ENCODE measurements at places on chromosomes 5 and 9.

DNA sequence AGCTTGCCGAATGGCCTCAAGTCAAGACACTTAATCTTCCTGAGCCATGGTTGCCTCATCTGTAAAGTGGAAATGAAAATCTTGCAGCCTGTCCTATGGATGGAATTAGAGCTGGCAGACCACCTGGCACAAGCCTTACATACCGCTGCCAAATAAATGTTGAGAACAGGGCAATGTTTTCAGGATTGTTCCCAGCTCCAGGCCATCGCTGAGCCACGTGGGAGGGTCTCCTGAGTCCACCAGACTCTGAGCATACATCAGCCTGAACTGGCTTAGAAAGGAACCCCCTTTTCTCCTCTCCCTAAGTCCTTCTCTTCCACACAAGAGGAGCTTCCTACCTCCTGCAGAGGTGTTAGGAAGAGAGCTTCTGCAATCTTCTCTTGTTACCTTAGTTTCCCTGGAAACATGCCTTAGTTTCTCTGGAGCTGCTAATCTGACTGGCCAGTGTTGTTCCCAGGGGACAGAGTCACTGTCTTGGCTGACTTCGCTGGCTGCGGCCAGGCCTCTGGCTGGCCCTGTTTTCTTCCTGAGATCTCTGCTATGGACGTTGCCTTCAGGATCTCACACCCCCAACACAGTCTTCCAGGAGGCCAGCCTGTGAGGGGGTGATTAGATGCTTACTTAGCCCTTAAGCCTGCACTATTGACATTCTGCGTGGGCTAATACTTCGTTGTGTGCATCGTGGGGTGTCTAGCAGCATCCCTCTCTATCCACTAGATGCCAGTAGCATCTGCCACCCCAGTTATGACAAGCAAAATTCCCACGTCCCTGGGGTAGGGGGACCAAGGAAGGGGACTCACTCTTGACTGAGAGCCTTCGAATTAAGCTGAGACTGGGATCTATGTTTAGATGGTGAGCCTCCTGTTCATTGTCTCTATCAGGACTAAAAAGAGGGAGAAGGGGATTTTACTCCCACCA lies 62.2 kb downstream of the BOD1 start:
- DNase-seq = no peak

DNA sequence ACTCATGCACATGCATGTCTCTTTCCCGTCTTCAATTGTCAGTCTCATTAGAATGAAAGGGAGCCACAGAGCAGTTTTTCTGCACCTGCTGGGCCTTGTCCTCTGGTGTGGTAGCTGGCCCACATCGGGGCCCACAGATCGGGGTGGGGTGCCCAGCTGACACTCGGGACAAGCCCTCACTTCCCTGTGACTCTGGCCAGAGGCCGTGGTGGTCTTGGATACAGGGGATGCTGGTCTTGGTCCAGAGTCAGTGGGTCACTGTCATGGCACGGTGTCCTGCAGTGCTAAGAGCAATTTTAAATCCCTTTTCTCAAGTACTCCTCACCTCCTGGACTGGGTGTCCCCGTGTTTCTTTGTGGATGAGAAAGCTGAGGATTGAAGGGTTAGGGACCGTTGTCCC lies 193.2 kb downstream of the CACNA1B start:
- DNase-seq = no peak

GRCh38 chr5:12661617-12662370 lies 757.5 kb upstream of the CTNND2 start:
- DNase-seq = no peak

DNA sequence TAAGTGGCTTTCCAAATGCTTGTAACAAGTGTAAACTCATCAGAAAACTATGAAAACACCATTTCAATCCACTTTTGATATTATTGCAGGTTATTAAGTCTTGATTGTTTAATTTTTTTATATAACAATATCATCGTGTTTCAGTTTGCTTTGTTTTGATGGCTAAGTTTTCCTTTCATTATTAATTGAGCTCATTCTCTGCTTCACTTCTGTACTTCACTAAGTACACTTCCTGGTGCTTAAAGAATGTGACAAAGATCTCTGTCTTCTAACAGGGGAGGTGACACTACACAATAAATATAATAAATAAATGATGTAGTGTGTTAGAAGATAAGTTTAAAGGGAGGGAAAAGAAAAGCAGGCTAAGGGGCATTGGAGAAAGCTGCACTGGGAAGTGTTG lies 13.0 kb upstream of the RAD23B start:
- no peak for DNase-seq

GRCh38 chr5:83404182-83404716 lies 67.3 kb upstream of the VCAN start:
- no peak for DNase-seq

DNA sequence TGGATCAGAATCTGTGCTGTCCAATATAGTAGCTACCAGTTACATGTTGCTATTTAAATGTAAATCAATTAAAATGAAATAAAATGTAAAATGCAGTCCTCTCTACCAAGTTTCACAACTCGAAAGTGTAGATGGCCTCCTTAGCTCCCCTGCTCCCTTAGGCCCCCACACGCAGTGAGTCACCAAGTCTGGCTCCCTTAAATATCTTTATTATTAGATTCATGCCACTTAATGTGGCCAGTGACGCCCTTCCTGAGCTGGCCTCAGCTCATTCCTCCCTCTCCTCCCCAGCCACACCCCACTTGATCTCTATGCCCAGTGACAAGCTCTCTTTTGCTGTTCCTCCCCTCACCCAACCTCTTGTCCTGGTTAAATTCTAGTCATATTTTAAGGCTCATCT lies 88.4 kb upstream of the DNAH5 start:
- no peak for DNase-seq
